ENCODE measurements at places on chromosomes 7 and 10. TPM values are rescaled to one million over a fixed set of nuclear protein-coding genes. Genes with fewer than 3 reads are reported as not detected.

GRCh38 chr10:102927311-102928010 lies 9.4 kb downstream of the CNNM2 start:
- H3K27me3 ChIP-seq, result no peaks in the 10 kb centered on the region
- H3K4me1 ChIP-seq, result peaks cover 18% of the 10 kb centered on the region
- H3K36me3 ChIP-seq, result no peaks in the 10 kb centered on the region

GRCh38 chr10:90062786-90063185 lies 361.4 kb downstream of the KIF20B start:
- DNase-seq, result no peak
- H3K4me3 ChIP-seq, result no peak overlapping the region

DNA sequence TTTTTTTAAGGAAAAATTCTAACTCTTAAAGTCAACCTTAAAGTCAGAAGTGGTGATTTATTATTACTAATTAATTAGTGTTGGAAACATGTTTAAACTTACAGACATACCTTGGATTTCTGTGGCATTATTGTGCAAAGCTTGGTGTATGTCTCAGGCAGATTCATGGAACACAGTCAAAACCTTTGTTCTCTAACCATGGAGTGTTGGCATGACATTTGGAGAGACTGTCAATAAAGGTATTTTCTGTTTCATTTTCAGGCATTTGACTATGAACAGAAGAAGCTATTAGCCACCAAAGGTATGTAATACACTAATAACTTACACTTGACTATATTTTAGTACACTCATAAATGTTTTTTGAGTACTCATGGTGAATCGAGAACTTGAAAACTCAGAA lies 293.7 kb downstream of the BICC1 start:
- H3K27me3 ChIP-seq, result no peaks in the 10 kb centered on the region
- H3K27ac ChIP-seq, result no peak overlapping the region
- H3K4me1 ChIP-seq, result no peaks in the 10 kb centered on the region
- no peaks in the 10 kb centered on the region for H3K36me3 ChIP-seq
- DNase-seq, result no peak
- no peak overlapping the region for H3K4me3 ChIP-seq

DNA sequence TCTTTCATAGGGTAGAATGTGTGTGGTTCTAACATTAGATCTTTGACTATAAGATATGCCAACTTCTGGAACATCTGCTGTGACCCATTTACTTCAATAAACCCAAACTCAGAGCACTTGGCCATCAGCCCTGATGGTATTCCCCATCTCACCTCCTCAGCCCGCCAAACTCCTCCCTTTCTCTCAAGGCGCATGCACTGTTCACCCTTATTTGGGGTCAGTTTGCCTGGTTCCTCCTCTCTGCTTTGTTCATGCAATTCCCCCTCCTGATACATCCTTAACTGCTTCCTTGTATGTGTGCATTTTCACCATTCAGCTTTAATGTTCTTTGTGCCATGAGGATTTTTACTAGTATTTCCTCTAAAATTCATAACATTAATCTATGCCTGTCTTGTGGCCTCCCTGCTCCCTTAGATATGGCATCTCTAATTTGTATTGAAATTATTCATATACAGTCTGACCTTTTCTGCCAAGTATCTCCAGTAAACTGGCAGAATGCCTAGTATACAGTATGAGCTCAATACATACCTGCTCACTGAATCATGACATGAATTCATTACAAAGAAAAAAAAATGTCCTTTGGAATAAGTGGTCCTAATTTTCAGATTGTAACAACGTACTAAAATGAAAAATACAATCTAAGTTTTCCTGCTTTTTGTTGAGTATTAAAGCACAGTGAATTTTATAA lies 336.8 kb upstream of the IGFBP3 start:
- H3K27me3 ChIP-seq, result no peaks in the 10 kb centered on the region
- peak; percentile 39 for DNase-seq
- no peak overlapping the region for H3K27ac ChIP-seq
- H3K4me3 ChIP-seq, result no peak overlapping the region
- H3K4me1 ChIP-seq, result no peaks in the 10 kb centered on the region
- H3K36me3 ChIP-seq, result no peaks in the 10 kb centered on the region

ADAM12 gene
- total RNA-seq, result 0.10 TPM

CABCOCO1 gene
- total RNA-seq, result 4.0 TPM

LOXL4 gene
- total RNA-seq, result 17.7 TPM

All from Panc1 (cell line).